ENCODE measurements at places on chromosomes 5 and 9. TPM values are rescaled to one million over a fixed set of nuclear protein-coding genes. Genes with fewer than 3 reads are reported as not detected.
A peak's percentile ranks its signal among the peaks of the same experiment; 100 is the strongest.

FAT2 gene
- not detected for total RNA-seq

POU5F2 gene
- 0.24 TPM for total RNA-seq

PCDHB8 gene
- 2.1 TPM for total RNA-seq

TAF11L10 gene
- not detected for total RNA-seq

GRCh38 chr5:107704681-107705401 lies 34.1 kb upstream of the EFNA5 start:
- DNase-seq: no peak

DNA sequence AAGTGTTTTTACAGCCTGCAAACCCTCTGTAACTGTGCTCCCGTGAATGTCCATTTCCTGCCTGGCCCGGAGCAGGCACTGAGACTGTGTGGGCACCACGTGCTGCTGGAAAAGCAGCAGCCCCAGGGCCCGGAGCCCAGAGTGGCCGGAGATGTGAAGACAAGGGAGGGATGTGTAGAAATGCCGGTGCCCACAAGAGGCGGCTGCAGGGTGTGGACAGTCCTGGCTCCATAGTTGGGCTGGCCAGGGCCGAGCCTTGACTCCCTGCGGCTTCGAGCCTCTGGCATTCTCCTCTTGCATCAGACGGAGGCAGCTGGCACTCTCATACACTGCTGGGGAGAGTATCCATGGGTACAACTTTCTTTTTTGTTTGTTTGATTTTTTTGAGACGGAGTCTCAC lies 13.2 kb upstream of the GFPT2 start:
- DNase-seq: peak; percentile 42

CCDC187 gene
- not detected for total RNA-seq
